MCF 10A (cell line): ENCODE measurements at places on chromosomes 2 and 18.

- peak; percentile 22 for DNase-seq
These were observed 148.6 kb downstream of the MAIP1 start for GRCh38 chr2:200104015-200104414.

- DNase-seq = no peak
These were observed 10.1 kb upstream of the MCFD2 start for GRCh38 chr2:46925474-46926351.

- peak; percentile 8 for DNase-seq
These were observed 1.2 kb downstream of the CNOT11 start for GRCh38 chr2:101253703-101254450.

- DNase-seq = no peak
These were observed 112.6 kb downstream of the CERS6 start for GRCh38 chr2:168568476-168569267.

DNA sequence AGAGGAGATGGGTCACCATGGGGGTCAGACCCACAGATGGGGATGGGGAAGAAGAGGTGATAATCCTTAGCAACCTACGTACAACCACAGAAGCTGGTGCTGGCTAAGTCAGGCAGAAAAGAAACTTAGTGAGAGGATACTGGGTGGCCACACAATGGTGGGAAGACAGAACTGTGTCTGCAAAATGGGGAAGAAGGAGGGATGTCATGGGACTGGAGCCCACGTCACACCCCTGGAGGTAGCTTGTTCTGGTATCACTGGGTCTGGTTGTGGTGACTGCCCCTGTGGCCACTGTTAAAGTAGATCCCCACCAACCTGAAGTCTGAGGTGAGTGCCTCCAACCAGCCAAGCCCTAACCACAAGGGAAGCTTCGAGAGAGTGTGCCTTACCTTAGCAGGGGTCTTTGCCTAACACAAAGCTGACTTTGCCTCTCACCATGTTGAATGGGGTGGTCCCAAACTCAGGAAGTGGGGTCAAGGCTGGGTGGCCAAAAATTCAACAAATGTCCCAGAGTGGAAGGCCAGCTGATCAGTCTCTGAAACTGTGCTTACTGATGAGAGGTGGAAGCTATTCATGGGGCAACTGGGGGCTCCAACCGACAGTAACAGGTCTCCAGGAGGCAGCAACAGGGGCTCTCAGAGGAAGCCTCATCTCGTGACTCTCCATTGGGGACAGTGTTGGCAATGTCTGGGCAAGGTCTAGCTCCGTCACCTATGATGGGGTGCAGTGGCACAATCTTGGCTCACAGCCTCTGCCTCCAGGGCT is 64.8 kb upstream of the SLC1A4 start:
- DNase-seq = no peak

GRCh38 chr2:197121756-197122385 is 188.7 kb downstream of the ANKRD44 start:
- DNase-seq = peak; percentile 16

DNA sequence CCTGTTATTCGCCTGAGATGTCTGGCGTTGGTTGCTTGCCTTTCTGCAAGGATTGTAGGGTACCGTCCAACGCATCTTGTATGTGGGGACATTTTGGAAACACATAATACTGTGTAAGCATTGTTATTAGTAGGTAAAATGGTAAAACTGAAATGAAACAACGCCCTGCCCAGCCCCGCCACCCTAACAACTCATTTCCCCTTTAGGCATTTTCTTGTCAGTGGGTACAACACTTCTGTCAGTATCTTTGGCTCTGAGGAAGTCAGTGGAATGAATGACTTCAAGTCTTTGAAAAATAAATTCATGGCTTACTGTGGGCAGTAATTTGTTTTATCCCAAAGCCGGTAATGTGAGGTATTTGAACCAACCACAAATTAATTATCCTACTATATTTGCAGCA is 86.0 kb downstream of the FMNL2 start:
- DNase-seq = no peak

DNA sequence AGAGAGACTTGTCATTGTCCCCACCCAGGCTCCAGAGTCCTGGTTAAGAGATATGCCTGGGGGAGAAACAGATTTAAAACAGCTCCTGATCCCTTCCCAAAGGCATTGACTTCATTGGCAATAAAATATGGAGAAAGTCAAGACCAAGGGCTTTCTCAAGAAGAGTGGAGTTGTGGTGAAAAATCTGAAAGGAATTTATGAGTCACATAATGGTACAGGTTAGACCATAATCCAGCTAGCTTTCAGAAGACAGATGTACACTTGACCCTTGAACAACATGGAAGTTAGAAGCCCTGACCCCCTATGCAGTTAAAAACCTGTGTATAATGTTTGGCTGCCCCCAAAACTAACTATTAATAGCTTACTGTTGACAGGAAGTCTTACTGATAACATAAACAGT is 599.1 kb upstream of the SOX11 start:
- DNase-seq = no peak

DNA sequence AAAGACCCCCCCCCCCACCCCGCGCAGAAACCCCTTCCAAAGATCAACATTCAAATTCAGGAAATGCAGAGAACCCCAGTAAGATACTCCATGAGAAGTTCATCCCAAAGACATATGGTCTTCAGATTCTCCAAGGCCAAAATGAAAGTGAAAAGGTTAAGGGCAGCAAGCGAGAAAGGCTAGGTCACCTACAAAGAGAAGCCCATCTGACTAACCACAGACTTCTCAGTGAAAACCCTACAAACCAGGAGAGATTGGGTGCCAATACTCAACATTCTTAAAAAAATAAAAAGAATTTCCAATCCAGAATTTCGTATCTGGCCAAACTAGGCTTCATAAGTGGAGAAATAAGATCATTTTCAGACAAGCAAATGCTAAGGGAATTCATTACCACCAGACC is 175.2 kb downstream of the RND3 start:
- no peak for DNase-seq

DNA sequence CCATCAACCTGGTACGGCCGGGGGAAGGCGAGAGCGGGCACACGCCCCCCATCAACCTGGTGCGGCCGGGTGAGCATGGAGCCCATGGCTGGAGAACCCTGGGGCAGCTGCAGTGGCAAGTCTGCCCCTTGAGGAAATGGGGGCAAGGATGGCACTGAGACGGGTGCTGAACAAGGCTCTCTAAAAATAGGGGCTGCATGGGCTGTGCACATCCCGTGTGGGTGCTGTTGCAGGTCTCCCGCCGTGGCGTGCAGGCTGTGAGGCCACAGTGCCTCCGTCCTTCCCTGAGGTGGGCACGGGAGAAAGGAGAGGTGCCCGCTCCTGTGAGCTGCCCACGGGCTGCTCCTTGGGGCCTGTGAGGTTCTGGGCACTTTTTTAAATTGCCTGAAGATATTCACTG is 99.2 kb downstream of the NFATC1 start:
- DNase-seq = no peak

- no peak for DNase-seq
These were observed 115.3 kb upstream of the TANK start for GRCh38 chr2:161044921-161045320.

DNA sequence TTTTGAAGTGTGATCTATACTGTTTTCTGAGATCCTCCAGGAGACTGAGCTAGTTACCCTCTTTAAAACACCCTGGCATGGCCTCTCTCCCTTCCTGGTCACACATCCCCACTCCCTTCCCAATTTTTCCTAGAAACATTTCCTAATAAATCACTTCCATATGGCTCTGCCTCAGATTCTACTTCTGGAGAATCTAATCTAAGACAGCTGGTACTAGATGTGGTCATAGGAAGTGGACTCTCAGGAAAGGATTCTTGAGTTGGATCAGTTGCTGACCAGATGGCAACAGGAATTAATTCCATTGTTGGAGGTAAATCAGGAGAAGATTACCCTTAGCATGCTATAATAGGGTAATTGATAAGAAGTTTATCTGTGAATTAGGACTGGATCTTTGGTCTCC is 310.5 kb downstream of the SATB2 start:
- DNase-seq = no peak

DNA sequence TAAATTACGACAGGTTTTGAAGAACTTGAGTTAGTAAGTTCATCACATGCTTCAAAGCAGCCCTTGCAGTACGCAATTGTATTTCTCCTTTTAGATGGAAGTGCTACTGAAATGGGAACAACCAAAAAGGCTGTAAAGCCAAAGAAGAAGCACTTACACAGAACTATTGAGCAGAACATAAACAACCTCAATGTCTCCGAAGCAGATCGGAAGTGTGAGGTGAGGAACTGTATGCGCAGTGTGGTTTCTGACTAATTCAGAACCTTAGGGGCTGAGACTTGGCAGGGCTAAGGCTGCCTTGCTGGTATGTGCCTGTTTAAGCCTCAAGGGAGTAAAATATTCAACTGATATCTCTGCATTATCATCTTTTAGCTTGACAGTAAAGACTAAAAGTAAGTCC is 8.4 kb downstream of the NCAPH start:
- no peak for DNase-seq

- no peak for DNase-seq
These were observed 176.3 kb upstream of the FOSL2 start for GRCh38 chr2:28216331-28216730.

GRCh38 chr2:10328670-10329579 is 26.2 kb downstream of the HPCAL1 start:
- no peak for DNase-seq

GRCh38 chr2:195683174-195683573 is 26.1 kb downstream of the SLC39A10 start:
- DNase-seq = no peak

DNA sequence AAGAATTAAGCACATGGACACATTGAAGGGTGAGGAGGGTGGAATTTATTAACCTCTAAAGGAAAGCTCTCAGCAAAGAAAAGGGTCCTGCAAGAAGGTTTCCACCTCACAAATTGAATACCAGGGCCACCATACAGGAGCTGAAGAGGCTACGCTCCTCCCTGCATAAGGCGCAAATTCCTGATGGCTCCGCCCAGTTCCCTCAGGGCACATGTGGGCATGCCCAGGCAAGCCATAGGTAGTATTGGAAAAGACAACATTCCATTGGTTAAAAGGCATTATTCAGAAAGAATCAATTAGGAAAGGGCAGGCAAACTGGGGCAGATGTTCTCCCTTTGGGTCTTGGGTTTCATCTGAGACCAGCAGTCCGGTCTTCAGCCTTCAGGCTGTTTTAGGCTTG is 161.2 kb downstream of the PTPRM start:
- no peak for DNase-seq

- no peak for DNase-seq
These were observed 125.8 kb downstream of the TANC1 start for GRCh38 chr2:159094173-159094737.

DNA sequence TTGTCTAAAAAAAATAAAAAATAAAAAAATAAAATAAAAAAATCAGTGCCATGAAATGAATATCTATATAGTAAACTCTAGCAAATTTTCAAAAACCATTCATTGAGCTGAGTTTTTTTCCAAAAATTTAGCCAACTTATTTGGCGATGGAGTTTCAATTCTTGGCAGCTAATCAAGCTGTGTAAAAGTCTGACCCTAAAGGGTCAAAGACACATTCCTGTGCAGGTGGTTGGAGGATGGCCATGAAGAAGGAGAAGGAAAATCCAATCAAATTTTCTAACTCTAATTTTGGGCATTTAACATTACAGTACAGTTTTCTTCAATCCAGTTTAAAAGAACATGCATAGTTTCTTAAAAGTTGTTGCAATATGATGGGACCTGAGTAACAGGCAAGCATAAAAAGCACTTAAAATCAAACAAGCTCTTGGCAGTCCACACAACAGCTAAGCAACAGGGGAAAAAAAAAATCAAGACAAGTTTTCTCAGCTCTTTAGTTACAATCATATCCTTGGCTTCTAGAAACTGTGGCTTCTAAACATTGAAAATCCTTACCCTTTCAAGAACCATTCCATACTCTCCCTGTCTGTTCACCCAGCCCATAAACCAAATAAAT is 54.5 kb downstream of the ACVR1 start:
- DNase-seq = no peak

- no peak for DNase-seq
These were observed 10.3 kb downstream of the ANKAR start for GRCh38 chr2:189684811-189685210.

DNA sequence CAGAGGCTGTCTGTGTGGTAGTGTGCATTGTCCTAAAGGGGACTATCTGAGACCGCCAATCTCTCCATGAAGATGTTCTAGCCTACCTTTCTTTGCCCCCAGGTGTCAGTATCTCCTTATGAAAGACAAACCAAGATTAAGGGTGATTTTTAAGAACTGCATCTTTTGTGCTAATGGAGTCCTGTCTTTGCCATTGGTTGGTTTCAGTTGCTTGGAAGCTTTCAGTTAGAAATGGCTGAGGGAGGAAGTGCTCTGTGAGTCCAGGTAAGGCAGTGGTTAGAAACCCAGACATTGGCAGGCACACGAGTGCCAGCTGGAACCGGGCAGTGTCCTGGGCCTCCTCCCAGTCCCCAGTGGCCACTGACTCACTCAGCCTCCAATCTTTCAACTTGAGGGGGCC is 111.3 kb downstream of the DOCK10 start:
- no peak for DNase-seq

DNA sequence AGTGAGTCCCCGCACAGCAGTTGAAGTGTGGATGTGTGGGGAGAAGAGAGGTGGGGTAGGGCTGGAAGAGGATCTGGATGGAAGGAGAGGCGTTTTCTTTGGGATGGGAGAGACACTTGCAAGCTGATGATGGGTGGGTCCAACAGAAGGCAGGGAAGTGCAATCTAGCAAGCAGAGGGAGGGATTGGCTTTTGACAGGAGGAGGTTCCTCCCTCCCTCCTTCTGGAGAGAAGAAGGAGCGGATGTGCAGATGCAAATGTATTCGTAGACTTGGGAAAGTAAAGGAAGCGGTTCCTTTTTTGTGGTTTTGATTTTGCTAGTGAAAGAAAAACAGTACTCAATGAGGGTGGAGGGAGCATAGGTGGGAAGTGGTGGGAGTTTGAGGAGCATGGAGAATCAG is 48.9 kb downstream of the LAMA3 start:
- no peak for DNase-seq

DNA sequence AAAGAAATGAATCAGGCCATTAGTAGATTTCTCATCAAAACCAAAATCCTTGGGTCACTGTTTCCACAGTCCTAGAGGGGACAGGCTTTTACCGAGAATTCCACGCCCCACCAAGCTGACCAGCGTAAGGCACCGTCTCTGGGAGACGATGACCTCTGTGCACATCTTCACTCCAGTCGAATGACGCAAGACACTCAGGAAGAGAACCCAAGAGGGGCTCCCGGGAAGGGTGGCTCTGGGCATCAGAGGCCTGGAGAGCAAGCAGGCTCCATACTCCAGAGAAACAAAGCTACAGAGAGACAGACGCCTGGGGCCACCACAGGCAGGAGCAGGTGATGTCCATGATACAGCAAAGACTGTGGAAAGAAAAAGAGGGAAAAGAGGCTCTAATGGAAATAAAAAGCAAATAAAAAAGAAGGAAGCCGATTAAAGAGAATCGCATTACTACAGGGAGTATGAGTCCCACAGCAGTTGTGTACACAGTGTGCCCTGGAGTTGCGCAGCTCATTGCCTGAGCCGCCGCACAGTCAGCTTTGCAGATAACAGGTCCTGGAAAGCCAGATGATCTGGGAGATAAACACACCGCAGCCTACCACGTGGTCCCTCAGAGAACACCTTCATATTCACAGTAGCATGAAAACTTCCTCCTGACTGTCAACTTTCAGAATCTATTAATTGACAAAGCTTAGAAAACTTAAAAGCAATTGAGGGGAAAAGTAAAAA is 572.7 kb upstream of the SALL3 start:
- DNase-seq = no peak

- no peak for DNase-seq
These were observed 109.4 kb upstream of the FANCL start for GRCh38 chr2:58350484-58350883.
